ENCODE measurements at places on chromosomes 1 and 21.
A peak's percentile ranks its signal among the peaks of the same experiment; 100 is the strongest.

- DNase-seq = no peak
Measured at GRCh38 chr21:37338671-37339551, 27.7 kb upstream of the DYRK1A start.

GRCh38 chr1:15017120-15017519, 136.4 kb upstream of the TMEM51 start:
- no peak for DNase-seq

DNA sequence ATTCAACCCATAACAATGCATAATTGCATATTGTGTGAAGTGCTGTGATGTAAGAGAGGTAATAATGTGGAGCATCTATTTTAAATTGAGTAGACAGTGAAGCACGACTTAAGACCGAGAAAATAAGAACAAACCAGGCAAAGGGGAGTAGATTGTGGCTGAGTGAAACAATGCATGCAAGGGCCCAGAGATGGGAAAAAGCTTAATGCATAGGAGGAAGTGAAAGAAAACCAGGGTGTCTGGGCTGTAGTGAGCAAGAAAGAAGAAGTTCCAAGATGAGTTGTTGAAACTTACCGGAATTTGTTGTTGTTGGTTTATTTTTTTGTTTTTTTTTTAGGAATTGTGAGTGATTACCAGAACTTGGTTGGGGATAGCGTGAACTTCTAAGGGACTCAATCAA, 104.7 kb downstream of the SNX7 start:
- DNase-seq = no peak

GRCh38 chr1:215082532-215083382, at the start of gene KCNK2:
Gene KCNK2 (plus strand): TSS chr1:215082737. CDS start chr1:215083386, 649 bp downstream.
- DNase-seq = peak; percentile 16

- DNase-seq = no peak
Measured at GRCh38 chr1:241775021-241775420, 73.0 kb upstream of the EXO1 start.

- DNase-seq = no peak
Measured at GRCh38 chr1:61504852-61505390, 220.0 kb downstream of the TM2D1 start.

GRCh38 chr1:159341736-159342135, 39.6 kb downstream of the FCER1A start:
- no peak for DNase-seq

- DNase-seq = no peak
Measured at GRCh38 chr1:36096500-36097432, 8.1 kb downstream of the ADPRS start.

GRCh38 chr1:44354268-44354839, 703 bp downstream of the ERI3 start:
- no peak for DNase-seq

GRCh38 chr1:103546496-103546895, 21.0 kb downstream of the RNPC3 start:
- no peak for DNase-seq

DNA sequence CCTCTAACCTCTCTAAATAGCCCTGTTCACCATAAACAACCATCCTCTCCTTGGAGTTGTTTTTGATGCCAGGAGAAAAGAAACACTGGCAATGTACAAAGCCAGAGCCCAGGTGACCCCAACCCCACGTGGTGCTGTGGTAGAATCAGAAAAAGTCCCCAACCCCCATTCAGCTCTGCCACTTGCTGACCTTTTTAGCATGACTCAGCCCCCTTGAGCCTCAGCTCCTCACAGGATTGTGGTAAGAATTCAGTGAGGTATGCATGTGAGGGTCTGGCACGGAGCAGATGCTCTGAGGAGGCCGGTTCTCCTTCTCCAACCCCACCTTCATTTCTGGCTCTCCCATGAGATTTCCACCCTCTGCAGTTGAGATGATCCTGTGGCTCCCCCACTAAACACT, 11.1 kb upstream of the CHI3L1 start:
- DNase-seq = no peak

GRCh38 chr1:41752514-41753170, 166.1 kb downstream of the HIVEP3 start:
- DNase-seq = no peak

All from right lobe of liver (tissue), 6 donors.